NCI-H82 (cell line): ENCODE measurements at places on chromosomes 5 and 9.
A peak's percentile ranks its signal among the peaks of the same experiment; 100 is the strongest.

- DNase-seq = no peak
These were observed 21.3 kb upstream of the ANKRD34B start for GRCh38 chr5:80591352-80591751.

GRCh38 chr5:171201310-171201709, 107.7 kb upstream of the TLX3 start:
- DNase-seq = peak; percentile 93

GRCh38 chr5:134982230-134982629, 14.5 kb downstream of the CATSPER3 start:
- DNase-seq = no peak

- no peak for DNase-seq
These were observed 123.3 kb downstream of the MLLT3 start for GRCh38 chr9:20499013-20499412.

- peak; percentile 26 for DNase-seq
These were observed 91.8 kb upstream of the TBCA start for GRCh38 chr5:77867914-77868313.

- DNase-seq = no peak
These were observed 11.0 kb upstream of the MTMR12 start for GRCh38 chr5:32323741-32324140.

- DNase-seq = no peak
These were observed 366.2 kb upstream of the PDE4D start for GRCh38 chr5:60259730-60260129.

GRCh38 chr5:59058969-59059687, 476.3 kb downstream of the RAB3C start:
- DNase-seq = no peak

DNA sequence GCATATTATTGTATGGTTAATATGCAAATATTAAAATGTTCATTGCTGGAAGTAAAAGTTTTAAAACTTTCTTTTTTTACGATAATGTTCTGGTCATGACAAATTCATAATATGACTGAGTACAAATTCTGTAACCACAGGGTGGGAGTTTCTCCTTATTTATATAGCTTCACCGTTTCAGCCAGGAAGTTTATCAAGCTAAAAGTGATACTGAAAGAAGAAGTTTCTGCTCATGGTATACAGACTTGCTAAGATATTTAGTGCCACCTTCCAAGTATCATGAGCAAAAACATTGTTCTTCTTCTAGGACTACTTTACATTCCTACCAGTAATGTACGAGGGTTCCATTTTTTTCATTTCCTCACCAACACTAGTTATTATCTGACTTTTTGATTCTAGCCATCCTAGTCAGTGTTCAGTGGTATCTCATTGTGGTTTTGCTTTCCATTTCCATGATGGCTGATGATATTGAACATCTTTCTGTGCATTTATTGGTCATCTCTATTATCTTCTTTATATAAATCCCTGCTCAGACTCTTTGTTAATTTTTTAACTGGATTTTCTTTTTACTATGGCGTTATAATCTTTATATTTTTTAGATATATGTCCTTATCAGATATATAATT, 94.2 kb upstream of the PRRC1 start:
- no peak for DNase-seq

- DNase-seq = no peak
These were observed 264.8 kb upstream of the TRIM32 start for GRCh38 chr9:116422119-116422979.

DNA sequence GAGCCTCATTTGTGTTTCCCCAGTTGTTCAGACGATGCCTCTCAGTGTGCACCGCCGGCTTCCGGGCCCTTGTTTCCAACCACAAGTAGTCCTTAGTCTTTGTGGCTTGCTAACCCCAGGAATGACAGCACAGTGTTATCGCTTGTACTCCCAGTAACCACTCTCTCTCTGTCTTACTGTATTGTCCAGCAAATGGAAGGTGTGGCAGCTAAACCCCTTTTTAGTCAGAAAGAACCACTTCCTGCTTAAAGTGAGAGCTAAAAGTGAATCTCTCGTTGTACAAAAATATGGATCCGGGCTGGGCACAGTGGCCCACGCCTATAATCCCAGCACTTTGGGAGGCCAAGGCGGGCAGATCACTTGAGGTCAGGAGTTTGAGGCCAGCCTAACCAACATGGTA, 61.3 kb downstream of the ENC1 start:
- no peak for DNase-seq

- DNase-seq = no peak
These were observed 108.5 kb downstream of the FEM1C start for GRCh38 chr5:115435778-115436712.

DNA sequence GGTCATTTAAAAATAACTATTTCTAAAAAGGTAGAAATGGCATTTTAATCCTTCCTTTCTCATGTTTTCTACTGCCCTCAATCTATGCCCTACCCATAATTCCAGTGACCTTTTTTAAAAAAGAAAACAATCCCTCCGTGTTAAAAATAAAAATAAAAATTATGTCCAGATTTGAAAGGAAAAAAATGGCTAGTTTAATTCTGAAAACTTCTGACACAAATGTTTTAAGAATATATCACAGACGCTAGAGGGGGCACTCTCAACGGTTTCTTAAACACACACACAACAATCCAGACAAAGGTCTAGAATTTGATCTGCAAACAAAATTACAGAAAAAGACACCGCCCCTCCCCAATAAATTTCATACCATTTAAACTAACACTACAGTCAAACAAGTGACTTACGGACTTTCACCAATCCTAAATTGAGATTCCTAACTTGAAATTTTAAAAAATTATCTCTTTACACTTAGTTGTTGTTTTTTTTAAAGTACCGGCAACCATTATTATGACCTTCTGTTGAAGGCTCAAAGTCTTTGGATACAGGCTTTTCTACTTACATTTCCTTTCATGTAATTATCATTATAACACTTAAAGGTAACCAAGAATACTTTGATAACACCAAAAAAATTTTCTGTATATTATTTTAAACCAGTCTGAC, 38.2 kb downstream of the CLINT1 start:
- peak; percentile 45 for DNase-seq

DNA sequence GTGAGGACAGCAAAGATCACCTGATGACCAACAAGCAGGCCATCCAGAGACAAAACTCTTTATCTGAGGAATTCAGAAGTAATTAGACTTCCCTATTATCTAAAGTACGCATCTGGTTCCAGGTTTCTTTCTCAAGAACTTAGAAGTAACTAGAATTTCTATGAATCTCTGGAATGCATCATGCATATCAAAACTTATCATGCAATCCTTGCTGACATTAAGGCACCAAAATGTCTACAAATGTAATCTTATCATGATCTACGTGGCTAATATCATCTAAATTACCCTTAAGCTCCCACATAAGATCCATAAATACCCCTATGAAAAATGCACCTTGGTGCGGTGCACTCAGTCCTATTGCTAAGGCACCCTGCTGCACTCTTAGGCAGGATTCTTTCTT, 488.1 kb upstream of the TLE4 start:
- DNase-seq = no peak

GRCh38 chr5:33713136-33713765, 178.5 kb downstream of the ADAMTS12 start:
- DNase-seq = no peak

GRCh38 chr9:75246949-75247348, 158.6 kb downstream of the OSTF1 start:
- DNase-seq = no peak

GRCh38 chr9:114709636-114710035, 27.6 kb upstream of the TEX48 start:
- DNase-seq = no peak

DNA sequence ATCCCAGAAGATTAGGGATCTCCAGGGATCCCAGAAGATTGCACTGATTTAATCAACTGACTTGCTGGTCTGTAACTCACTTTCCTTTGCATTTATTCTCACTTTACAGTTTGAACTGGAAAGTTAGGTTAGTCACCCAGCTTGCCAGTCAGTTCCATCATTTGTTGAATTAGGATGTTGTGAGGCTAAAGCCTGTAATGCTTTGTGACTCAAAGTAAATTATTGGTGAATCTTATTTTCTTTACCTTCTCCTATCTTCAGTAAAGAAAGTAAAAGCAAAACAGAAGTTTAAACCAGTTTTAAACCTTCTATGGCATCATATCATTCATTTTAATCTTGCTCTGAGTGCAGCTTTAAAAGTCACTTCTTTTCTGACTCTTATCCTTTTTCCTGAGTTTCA, 85.8 kb downstream of the SLC44A1 start:
- no peak for DNase-seq

- DNase-seq = no peak
These were observed 73.1 kb downstream of the LRSAM1 start for GRCh38 chr9:127524373-127524772.

DNA sequence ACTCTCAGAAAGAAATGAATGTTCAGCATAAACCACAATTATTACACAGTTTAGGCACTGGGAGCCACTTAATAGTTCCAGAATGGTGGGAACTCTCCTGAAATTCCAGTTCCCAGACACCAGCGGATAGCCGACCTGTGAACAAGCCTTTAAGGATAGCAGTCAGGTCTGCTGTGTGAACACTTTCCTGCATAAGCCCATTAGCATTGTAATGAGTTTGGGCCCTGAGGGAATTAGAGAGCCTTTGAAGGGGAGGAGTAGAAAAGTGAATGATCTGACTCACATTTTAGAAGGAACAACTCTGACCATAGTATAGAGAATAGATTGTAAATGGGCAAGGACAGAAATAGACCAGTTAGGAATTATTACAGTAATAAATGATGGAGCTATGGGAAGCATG, 189.1 kb downstream of the ADGRV1 start:
- peak; percentile 76 for DNase-seq

DNA sequence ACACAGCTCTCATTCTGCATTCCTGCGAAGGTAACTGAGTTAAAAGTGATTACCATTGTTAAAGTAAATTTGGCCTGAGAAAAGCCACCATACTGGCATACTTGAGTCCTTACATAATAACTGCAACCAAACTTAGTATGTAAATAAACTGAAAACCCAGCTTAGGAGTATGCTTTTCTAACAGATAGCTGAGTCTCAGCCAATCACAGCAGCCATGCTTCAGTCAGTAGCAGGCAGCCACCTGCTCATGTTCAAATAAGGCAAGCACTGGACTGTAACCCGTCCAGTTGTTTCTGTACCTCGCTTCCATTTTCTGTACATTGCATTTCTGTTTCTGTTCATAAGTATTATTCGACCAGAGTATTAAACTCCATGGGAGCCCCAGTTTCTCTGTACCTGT, 58.6 kb downstream of the GCNT4 start:
- no peak for DNase-seq

DNA sequence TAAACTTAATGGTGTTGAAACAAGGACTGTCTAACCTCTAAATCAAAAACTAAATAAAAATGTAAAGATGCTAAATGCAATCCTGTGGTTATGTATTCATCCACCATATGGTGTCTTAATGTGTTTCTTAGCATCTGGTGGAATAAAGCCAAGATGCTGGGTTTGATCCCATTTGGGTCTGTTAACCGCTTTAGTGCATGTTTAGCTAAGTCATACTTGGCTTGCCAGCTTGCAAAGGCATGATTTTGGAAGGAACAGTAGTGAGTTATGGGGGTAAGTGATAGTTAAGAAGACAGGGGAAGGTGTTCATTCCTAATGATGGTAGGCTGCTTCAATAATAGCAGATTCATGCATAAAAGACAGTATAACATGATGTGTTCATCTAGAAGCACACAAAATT, 139.0 kb upstream of the SLC27A6 start:
- peak; percentile 86 for DNase-seq
